ENCODE measurements at places on chromosomes 3 and 15. TPM values are rescaled to one million over a fixed set of nuclear protein-coding genes. Genes with fewer than 3 reads are reported as not detected.

DNA sequence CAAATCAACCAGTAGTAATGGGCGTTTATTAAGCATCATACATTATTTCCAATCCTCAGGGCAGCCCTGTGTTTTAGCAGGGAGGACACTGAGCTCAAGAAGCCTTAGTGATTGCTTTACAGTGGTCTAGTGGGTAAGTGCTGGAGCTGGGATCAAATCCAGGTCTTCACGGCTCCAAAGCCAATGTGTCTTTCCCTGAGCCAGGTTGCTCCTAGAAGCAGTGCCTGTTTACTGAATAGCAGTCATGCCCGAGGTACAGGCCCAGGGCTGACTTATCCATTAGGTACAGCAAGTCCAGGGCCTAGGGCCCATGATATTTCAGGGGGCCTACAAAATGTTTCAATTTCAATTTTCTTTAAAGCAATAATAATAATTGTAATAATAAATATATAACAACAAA lies 9.6 kb upstream of the SMAD6 start:
- no peak for DNase-seq

DNA sequence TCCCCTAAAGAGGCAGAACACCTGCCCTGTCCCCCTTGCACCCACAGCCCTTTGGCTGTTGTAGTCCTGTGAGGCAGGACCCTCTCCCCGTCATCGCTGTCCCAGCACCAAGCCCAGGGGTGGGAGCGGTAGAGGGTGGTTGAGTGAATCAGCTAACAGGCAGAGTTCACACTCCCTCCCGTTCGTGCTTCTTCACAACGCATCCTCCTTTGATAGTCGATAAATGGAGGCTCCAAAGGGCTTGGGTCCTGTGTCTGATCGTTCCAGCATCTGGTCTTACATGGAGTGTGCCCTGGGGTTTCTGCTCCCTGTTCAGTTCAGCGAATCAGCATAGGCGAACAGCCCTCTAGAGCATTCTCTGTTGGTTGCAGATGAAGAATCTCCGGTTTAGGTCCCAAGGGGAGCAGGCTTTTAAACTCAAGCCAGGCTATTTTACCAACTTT lies 820 bp upstream of the HMCES start:
- no peak for DNase-seq

GRCh38 chr3:119594066-119594465 lies 3.6 kb upstream of the PLA1A start:
- no peak for DNase-seq

DNA sequence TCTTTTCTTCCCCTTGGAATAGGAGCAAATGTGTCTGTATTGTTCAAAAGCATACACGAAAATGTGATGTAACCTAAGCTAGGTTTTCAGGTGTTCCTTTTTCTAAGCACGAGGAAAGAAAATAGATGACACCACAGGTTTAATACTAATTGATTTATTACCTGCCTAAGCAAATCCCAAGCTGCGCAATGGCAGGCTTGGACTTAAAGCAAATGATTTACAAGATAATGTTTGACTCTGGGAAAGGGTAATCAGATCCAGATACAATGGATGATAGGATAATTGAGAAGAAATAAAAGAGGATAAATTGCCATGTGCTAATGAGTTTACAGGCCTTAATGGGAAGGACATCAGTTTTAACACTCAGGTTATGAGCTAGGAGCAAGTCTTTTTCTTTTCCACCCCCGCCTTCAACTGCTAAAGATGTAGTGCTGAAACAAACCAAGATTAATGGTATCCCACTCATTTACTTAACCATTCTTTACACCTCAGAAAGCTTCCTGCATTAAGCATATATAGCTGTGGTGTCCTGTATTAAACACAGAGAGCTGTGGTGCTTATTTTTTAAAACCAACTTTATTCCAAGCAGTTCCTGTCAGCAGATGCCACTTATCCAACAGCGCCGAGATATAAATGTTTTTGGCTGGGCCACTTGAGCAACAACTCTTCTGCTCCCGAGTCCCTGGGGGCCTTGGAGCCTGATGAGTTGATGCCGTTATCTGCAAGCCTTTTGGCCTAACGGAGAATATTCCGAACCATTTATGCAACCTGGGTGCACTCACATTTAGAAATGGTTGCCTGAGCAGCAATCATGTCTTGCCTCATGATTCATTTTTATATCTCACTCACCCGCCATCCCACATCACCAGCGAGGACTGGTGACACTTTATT lies 205.5 kb downstream of the MECOM start:
- no peak for DNase-seq

DNA sequence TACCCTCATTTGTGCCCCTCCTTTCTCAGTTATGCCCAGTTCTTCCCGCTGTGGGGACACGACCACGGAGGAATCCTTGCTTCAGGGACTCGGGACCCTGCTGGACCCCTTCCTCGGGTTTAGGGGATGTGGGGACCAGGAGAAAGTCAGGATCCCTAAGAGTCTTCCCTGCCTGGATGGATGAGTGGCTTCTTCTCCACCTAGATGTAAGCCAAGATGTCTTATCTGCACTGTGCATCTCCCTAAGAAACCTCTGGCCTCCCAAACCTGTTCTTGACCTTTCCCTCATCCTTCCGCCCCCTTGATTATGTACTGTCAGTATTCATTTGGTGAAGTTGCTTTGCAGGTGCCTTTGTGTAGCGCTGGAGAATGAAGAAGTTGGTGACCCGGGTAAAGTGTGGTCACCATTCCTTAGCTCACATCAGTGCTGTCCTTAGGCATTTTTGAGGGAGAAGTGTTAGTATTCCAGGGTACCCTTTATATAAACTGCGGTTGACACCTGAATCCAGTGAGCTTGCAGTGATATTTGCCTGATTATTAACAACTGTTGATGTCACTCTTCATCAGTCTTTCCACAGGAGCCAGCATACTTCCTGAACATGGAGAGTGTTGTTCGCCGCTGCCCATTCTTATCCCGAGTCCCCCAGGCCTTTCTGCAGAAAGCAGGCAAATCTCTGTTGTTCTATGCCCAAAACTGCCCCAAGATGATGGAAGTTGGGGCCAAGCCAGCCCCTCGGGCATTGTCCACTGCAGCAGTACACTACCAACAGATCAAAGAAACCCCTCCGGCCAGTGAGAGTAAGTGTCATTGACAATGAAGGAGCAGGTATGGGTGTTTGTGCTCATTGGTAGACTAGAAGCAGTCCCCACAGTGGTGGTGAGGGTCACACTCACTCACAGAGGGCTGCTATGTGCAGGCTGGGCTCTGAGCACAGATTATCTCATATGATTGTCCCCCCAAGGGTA lies 966 bp downstream of the ALAS1 start:
- DNase-seq: no peak

DNA sequence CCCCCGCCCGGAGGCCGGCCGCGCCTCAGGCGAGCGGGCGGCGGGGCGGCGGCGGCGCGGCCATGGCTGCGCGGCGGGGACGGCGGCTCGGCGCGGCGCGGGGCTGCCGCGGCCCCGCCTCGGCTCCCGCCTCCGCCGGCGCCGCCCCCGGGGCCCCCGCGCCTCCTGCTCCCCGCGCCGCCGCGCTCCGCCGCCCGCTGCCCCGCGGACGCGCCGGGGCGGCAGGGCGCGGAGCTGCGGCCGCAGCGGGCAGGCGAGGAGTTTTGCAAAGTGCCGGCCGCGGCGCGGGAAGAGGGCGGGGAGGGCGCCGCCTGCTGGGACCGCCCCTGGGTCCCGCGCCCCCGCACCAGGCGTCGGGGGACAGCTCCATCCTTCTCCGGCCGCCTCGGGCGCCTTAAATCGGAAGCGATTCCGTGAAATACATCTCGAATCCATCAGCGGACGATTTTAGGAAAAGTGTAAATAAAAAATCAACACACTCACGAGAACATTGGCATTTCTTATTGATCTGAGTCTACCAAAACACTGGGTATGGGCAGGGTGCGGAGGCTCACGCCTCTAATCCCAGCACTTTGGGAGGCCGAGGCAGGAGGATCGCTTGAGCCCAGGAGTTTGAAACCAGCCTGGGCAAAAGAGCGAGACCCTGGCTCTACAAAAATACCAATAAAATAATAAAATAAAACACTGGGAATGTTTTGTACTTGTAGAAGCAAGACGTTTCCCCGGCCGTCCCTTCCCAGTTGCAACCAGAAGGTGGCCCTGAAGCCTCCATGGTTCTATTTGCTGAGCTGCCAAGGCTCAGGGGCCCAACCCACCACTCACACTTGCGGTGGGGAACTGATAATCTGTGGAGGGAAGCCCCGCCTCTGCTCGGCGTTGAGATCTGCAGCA lies 136.9 kb downstream of the NUP210 start:
- DNase-seq: no peak

GRCh38 chr15:86167841-86168240 lies 88.2 kb downstream of the AGBL1 start:
- DNase-seq: no peak

SNX1 gene
- 116 TPM for total RNA-seq

Data from activated T-helper 2 cell treated with anti-CD3 and anti-CD28 coated beads, Interferon-gamma antibody, Interleukin-2, Interleukin-4, amounts not matched to agents 10 μg/mL and 5 μg/mL and 100 μg/mL, durations not matched to agents 14 hours and 24 hours and 36 hours (primary cell).